ENCODE measurements at places on chromosomes 13 and 19.

DNA sequence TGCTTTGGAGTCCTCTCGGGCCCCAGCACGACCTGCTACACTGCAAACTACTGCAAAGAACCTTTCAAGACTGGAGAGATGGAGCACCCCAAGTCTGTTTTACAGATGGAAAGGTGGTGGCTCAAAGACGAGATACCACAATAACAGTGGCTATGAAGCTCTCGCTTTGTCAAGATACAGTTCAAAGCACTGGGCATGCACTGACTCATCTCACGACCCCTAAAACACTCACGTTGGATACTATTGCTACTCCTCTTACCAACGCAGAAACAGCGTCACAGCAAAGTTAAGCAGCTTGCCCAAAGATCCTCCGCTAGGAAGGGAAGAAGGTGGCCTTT, 24.0 kb upstream of the LAIR1 start:
- H3K36me3 ChIP-seq, result no peaks in the 10 kb centered on the region
- H3K27me3 ChIP-seq, result peaks cover 2% of the 10 kb centered on the region
- no peak for DNase-seq
- no peak overlapping the region for H3K27ac ChIP-seq

DNA sequence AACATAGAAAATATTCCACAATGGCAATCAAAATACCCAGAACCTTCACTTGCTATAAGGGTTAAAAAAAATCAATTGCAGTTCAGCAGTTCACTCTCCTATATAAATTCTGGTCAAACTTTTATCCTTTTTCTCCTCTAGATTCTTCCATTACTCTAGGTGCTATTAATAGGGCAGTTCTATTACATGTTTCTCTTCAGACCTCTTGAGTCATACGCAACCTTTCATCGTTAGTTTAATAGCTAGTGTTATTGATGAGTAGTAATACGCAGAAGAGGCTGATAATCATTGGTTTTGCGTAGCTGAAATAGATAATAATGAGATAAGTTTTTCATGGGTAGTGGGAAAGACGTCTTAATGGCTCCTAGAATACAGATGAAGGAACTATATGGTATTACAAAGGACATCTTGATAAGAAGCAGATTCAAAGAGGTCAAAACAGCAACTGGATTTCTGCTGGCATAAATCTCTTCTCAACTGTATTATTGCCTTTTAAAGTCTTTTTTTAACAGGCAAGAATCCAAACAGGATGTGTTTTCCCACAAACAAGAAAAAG, 118.3 kb upstream of the STARD13 start:
- no peak for DNase-seq
- H3K4me1 ChIP-seq, result no peaks in the 10 kb centered on the region
- H3K27ac ChIP-seq, result no peak overlapping the region

- H3K36me3 ChIP-seq, result no peaks in the 10 kb centered on the region
- DNase-seq, result no peak
- no peak overlapping the region for H3K27ac ChIP-seq
- H3K4me1 ChIP-seq, result no peaks in the 10 kb centered on the region
Observed at GRCh38 chr13:67001363-67001762, 228.8 kb downstream of the PCDH9 start.

DNA sequence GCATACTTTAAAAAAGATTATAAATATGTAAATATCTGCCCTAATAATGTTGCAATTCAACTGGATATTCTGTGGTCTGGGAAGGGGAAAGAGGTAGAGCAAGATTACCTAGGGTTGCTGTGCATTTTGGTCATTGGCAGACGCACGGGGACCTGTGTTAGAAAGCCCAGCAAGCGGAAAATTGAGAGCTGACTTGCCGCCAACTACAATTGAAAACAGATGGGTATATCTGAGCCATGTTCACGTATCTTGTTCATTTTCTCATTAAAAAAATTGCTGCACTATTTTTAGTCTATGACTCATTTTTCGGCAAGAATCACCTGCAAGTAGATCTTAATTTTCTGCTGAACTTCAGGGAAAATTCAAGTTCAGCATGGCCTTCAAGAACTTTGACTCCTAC, 308.5 kb upstream of the TMTC4 start:
- no peaks in the 10 kb centered on the region for H3K4me1 ChIP-seq
- no peak overlapping the region for H3K27ac ChIP-seq
- no peak for DNase-seq
- peaks cover 22% of the 10 kb centered on the region for H3K27me3 ChIP-seq
